Vagina (tissue), 2 donors: ENCODE measurements at places on chromosomes 5 and 9. TPM values are rescaled to one million over a fixed set of nuclear protein-coding genes. Genes with fewer than 3 reads are reported as not detected.

GRCh38 chr5:115544043-115544435 lies 536 bp downstream of the FEM1C start:
- peaks cover 45% of the 10 kb centered on the region for H3K4me1 ChIP-seq
- H3K4me3 ChIP-seq, result peak overlapping the region; percentile 89
- peak; percentile 89 for DNase-seq
- peak overlapping the region; percentile 98 for H3K27ac ChIP-seq

GRCh38 chr9:2210201-2210600 lies 195.1 kb downstream of the SMARCA2 start:
- H3K27ac ChIP-seq, result no peak overlapping the region
- H3K36me3 ChIP-seq, result no peaks in the 10 kb centered on the region
- H3K4me1 ChIP-seq, result no peaks in the 10 kb centered on the region
- H3K27me3 ChIP-seq, result no peaks in the 10 kb centered on the region
- H3K4me3 ChIP-seq, result no peak overlapping the region

DNA sequence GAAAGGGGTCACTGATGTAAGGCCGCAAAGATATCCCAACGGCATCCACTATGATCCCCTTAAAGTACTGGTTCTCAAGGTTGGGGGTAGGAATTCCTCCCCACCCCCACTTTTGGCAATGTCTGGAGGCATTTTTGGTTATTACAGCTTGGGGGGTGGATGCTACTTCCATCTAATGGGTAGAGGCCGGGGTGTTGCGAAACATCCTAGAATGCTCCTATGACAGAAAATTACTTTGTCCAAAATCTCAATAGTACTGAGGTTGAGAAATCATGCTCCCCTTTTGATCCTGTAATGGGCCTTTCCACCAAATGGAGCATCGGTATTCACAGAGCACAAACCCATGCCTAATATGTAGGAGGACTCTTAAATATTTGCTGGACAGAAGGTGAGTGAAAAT lies 20.8 kb upstream of the TCERG1 start:
- H3K27ac ChIP-seq, result no peak overlapping the region
- no peak overlapping the region for H3K4me3 ChIP-seq
- no peak for DNase-seq
- no peaks in the 10 kb centered on the region for H3K27me3 ChIP-seq
- H3K36me3 ChIP-seq, result no peaks in the 10 kb centered on the region

DNA sequence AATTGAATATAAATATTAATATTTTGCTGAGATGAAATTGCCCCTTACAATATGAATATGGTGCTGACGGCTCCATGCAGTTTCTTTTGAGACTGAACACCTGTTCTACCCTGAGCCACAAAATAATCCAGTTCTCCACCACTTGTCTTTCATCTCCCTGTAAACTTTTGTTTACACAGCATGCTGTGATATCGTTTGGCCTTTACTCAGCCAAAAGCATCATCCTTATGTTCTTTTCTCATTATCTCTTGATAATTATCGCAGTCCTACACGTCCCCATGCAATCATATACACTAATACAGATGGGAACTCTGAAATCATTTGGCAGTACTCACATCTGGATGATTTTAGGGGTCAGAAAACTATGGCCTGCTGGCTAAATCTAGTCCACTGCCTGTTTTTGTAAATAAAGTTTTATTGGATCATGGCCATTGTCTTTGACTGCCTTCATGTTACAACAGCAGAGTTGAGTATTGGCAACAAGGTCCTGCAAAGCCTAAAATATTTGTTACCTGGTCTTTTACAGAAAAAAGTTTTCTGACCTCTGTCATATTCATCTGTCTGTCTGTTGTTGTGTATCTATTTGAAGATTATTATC lies 53.3 kb downstream of the AOPEP start:
- H3K4me1 ChIP-seq, result peaks cover 21% of the 10 kb centered on the region
- H3K4me3 ChIP-seq, result no peak overlapping the region
- DNase-seq, result no peak
- no peak overlapping the region for H3K27ac ChIP-seq
- no peaks in the 10 kb centered on the region for H3K27me3 ChIP-seq

Gene PCDHA3
- total RNA-seq, result 0.74 TPM

Gene ZNF618
- 7.4 TPM for total RNA-seq

GRCh38 chr5:89934069-89934468 lies 475.5 kb downstream of the CETN3 start:
- no peaks in the 10 kb centered on the region for H3K36me3 ChIP-seq
- H3K4me3 ChIP-seq, result no peak overlapping the region
- H3K27me3 ChIP-seq, result no peaks in the 10 kb centered on the region
- H3K4me1 ChIP-seq, result no peaks in the 10 kb centered on the region
- no peak overlapping the region for H3K27ac ChIP-seq
- no peak for DNase-seq

Gene COL15A1
- 15.0 TPM for total RNA-seq

- H3K4me1 ChIP-seq, result peaks cover 43% of the 10 kb centered on the region
- DNase-seq, result no peak
- H3K27me3 ChIP-seq, result no peaks in the 10 kb centered on the region
These were observed 125.0 kb downstream of the TRIO start for GRCh38 chr5:14267991-14268708.

Gene PCDHGA5
- 8.6 TPM for total RNA-seq

Gene ORM2
- total RNA-seq, result not detected

GRCh38 chr9:133682818-133683585 lies 46.8 kb downstream of the DBH start:
- H3K4me1 ChIP-seq, result peaks cover 16% of the 10 kb centered on the region
- H3K36me3 ChIP-seq, result no peaks in the 10 kb centered on the region
- H3K27me3 ChIP-seq, result no peaks in the 10 kb centered on the region
- DNase-seq, result no peak
- H3K27ac ChIP-seq, result peak overlapping the region; percentile 43

DNA sequence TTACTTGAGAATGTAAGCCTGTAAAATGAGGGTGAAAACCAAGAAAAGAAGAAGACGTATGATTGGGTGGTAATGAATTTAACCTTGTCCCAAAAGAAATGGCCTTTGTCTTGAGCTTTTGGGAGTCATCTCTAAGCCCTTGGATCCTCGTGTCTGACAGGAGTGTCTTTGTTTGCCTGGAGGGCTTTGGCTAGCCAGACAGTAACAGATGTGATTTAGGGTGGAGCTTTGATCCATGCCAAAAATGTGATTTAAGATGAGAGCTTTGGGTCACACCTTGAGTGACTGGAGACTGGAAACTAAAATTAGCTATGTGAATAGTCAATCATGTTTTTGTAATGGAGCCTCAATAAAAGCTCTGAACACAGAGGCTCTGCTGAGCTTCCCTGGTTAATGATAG lies 25.9 kb upstream of the ZFAND5 start:
- H3K27ac ChIP-seq, result no peak overlapping the region
- no peaks in the 10 kb centered on the region for H3K36me3 ChIP-seq
- H3K4me3 ChIP-seq, result no peak overlapping the region

GRCh38 chr5:178826216-178826615 lies 33.5 kb upstream of the ZNF354B start:
- H3K4me3 ChIP-seq, result no peak overlapping the region
- H3K27ac ChIP-seq, result no peak overlapping the region
- H3K36me3 ChIP-seq, result no peaks in the 10 kb centered on the region
- no peaks in the 10 kb centered on the region for H3K4me1 ChIP-seq

DNA sequence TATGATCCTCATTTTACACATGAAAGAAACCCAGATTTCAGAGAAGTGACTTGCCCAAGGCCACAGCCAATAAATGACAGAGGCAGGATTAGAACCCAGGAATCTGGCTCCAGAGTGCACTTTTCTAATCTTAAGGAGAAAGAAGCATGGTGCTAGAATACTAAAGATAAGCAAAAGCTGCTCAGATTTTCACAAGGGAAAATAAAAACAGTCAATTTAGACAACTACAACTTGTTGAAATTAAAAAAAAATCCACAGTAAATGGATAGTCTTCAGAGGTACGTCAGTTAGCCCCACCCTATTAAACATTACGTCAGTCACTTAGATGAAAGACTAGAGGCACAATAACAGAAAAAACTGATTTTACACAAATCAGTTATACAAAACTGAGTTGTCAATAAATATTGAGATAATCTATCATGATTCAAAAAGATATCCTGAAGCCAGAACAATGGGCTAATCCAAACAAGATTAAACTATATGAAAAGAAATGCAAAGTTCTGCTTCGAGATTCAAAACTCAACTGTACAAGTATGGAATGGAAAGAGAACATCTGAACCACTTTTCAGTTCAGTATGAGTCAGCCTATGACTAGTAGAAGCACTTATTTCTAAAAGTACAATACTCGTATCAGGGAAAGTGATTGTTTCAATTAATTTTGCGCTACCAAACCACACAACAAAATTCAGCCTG lies 9.3 kb downstream of the TMEM245 start:
- peaks cover 89% of the 10 kb centered on the region for H3K4me1 ChIP-seq
- DNase-seq, result no peak
- H3K27ac ChIP-seq, result peak overlapping the region; percentile 54
- no peak overlapping the region for H3K4me3 ChIP-seq

GRCh38 chr9:101601904-101602765 lies 7.4 kb upstream of the PPP3R2 start:
- no peaks in the 10 kb centered on the region for H3K4me1 ChIP-seq
- H3K36me3 ChIP-seq, result no peaks in the 10 kb centered on the region
- no peak overlapping the region for H3K4me3 ChIP-seq
- no peaks in the 10 kb centered on the region for H3K27me3 ChIP-seq
- DNase-seq, result no peak

- no peaks in the 10 kb centered on the region for H3K27me3 ChIP-seq
- no peaks in the 10 kb centered on the region for H3K36me3 ChIP-seq
- DNase-seq, result no peak
- peaks cover 20% of the 10 kb centered on the region for H3K4me1 ChIP-seq
These were observed 2.6 kb upstream of the GAPVD1 start for GRCh38 chr9:125258832-125259534.

DNA sequence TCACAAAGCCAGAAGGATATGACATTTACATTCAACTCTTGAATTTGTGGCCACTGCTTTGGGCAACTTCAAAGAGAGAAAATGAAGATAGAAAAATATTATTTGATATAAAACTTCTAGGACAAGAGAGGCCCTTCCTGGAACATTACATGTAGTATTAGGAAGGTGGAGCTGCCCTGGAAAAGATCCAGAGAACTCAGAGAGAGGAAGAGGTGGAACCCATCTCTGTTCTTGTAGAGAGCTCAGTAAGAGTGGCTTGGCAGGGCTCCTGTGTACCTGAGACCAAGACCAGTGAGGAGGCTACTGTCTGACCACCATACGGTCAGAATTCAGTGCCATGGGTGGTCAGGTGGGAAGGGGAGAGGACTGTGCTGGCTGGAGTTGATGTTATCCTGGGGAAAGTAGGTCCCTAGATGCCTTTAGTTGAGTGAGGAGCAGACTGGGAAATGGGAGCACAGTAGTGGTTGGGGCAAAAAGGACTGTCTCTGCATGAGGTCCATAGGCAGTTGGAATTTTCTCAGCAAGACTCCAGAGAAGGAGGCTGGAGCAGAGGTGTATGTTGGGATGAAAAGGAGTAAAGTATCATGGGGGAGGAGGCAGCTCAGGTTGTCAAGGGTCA lies 7.6 kb downstream of the TGFBI start:
- H3K36me3 ChIP-seq, result no peaks in the 10 kb centered on the region
- H3K27me3 ChIP-seq, result no peaks in the 10 kb centered on the region
- no peak overlapping the region for H3K27ac ChIP-seq
- H3K4me1 ChIP-seq, result peaks cover 28% of the 10 kb centered on the region

Gene MYORG
- 4.4 TPM for total RNA-seq

DNA sequence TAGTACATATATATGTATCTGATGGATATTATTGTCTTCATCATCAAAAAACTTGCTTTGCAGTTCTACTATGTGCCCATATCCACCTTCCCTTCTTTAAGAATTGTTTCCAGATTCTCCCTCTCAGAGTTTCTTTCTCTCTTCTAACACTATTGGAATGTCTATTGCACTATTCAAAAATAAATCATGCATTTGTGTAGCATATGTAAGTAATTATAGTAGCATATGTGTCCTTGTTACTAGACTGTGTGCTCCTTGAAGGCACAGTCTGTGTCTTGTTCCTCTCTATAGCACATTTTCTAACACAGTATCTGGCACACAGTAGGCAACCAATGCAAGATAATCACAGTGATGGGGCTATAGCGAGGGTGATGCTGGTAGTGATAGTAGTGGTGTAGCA lies 43.4 kb upstream of the TRIM32 start:
- H3K27me3 ChIP-seq, result no peaks in the 10 kb centered on the region
- no peak for DNase-seq
- H3K4me1 ChIP-seq, result peaks cover 21% of the 10 kb centered on the region
- no peak overlapping the region for H3K4me3 ChIP-seq
- no peaks in the 10 kb centered on the region for H3K36me3 ChIP-seq
- no peak overlapping the region for H3K27ac ChIP-seq

- H3K4me3 ChIP-seq, result no peak overlapping the region
- no peaks in the 10 kb centered on the region for H3K27me3 ChIP-seq
- H3K36me3 ChIP-seq, result no peaks in the 10 kb centered on the region
- no peak overlapping the region for H3K27ac ChIP-seq
These were observed 40.4 kb upstream of the HSPB3 start for GRCh38 chr5:54415147-54415546.

GRCh38 chr9:133991964-133992779 lies at the start of gene VAV2:
Gene VAV2 (minus strand): TSS chr9:133992324. CDS start chr9:133992278, 46 bp downstream.
- no peaks in the 10 kb centered on the region for H3K36me3 ChIP-seq
- peaks cover 25% of the 10 kb centered on the region for H3K4me1 ChIP-seq
- H3K27ac ChIP-seq, result peak within 1 kb of the TSS; percentile 88
- H3K4me3 ChIP-seq, result peak within 1 kb of the TSS; percentile 81
- H3K27me3 ChIP-seq, result no peaks in the 10 kb centered on the region
- DNase-seq, result no peak

Gene CCDC192
- not detected for total RNA-seq

- DNase-seq, result peak; percentile 43
- no peaks in the 10 kb centered on the region for H3K4me1 ChIP-seq
- H3K36me3 ChIP-seq, result no peaks in the 10 kb centered on the region
- H3K27me3 ChIP-seq, result no peaks in the 10 kb centered on the region
- no peak overlapping the region for H3K4me3 ChIP-seq
- no peak overlapping the region for H3K27ac ChIP-seq
These were observed 100.3 kb downstream of the NSG2 start for GRCh38 chr5:174145821-174146220.

DNA sequence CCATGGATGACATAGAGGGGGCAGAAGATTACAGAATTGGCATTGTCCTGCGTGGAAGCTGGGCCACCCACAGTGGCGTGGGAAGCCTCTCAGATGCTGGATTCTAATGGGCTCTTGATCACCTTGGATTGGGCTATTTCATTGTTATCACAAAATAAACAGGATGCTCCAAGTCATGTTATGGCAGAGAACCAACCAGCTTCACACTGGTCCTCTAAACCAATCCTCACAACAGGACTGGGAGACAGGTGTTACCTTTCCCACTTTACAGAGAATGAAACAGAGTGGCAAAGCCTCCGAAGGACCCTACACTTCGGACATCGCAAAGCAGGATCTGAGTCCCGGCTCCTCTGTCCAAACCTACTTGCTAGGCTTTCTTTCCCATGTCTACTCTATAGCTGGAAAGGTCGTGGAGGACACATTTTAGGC lies 455 bp upstream of the SMIM3 start:
- peak overlapping the region; percentile 66 for H3K4me3 ChIP-seq
- H3K36me3 ChIP-seq, result no peaks in the 10 kb centered on the region
- H3K27ac ChIP-seq, result peak overlapping the region; percentile 86
- H3K4me1 ChIP-seq, result peaks cover 50% of the 10 kb centered on the region
- DNase-seq, result no peak
- H3K27me3 ChIP-seq, result no peaks in the 10 kb centered on the region

Gene CEL
- total RNA-seq, result 0.74 TPM

Gene ISL1
- 25.0 TPM for total RNA-seq

GRCh38 chr9:33443047-33443446 lies 4.3 kb downstream of the AQP3 start:
- H3K4me1 ChIP-seq, result peaks cover 25% of the 10 kb centered on the region
- no peak for DNase-seq
- H3K36me3 ChIP-seq, result no peaks in the 10 kb centered on the region
- no peak overlapping the region for H3K4me3 ChIP-seq
- H3K27me3 ChIP-seq, result no peaks in the 10 kb centered on the region
